ENCODE measurements at places on chromosomes 5 and 9.

GRCh38 chr5:98663521-98663920 is 109.9 kb upstream of the RGMB start:
- no peak for DNase-seq

- DNase-seq = no peak
Observed at GRCh38 chr9:68851657-68852056, 146.6 kb downstream of the PIP5K1B start.

DNA sequence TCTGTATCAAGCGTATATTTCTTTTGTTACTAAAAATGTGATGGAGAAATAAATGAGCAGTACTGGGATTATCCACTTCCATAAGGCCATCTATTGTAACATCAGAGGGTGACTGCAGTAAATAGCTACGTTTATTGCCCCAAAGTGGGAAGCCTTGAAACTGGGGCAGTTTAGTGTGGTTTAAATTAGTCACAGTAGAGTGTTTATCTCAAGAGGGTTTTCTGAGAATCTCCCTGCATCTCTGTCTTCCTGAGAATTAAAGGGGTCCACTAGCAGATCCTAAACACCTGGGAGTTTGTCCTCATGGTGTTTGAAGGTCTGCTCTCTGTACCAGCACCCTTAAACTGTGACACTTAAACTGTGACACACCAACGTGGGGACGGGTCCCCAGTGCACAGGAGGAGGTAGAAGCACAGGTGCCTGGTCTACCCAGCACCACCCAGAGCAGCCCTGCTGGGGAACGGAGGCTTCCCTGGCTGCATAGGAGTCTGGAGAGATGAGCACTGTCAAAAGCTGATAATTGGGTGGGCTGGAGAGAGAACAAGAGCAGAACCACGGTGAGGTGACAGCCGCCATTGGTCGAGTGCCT is 25.2 kb downstream of the PRRC2B start:
- no peak for DNase-seq

DNA sequence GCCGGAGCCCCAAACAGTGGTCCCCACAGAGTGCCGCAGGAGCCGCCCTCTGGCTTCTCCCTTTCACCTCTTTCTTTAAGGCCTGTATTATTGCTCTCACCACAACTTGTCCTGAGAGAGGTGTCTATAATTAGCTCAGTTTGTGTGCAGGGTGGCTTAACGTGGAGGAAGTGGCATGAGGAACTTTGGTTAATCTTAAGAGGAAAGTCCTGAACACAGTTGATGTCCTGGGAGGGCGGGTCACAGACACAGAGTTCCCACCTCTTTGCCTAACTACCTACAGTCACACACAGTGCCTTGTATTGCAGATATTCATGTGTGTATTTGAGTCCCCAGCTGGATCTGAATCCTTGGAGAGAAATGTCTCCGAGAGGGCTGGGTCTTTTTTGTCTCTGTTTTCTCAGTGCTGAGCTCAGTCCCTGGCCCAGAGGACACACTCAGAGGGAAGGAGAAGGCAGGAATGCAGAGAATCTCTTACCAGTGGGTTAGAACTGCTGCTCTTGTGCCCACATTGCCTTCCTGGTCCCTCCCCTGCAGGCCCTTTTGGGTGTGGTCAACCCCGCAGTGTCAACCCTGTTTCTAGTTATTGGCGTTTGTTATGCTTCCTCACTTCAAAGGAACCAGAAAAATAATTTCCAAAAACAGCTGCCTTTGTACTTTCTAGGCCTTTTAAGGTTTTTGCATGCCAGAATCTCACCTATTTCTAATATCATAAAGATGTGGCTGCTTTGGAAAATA is 392.5 kb downstream of the KDM4C start:
- DNase-seq = peak; percentile 59

- DNase-seq = no peak
Observed at GRCh38 chr9:93224591-93224990, 40.7 kb downstream of the WNK2 start.

DNA sequence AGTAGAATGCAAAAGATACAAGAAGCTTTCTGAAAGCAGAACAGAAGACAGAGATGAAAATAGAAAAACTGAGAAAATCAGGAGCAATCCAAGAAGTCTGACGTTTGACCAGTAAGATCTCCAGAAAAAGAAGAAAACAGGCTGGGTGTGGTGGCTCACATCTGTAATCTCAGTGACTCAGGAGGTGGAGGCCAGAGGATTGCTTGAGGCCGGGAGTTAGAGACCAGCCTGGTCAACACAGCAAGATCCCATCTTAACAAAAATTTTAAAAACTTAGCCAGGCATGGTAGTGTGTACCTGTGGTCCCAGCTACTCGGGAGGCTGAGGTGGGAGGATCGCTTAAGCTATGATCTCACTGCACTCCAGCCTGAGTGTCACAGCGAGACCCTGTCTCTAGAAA is 15.9 kb downstream of the RETREG1 start:
- no peak for DNase-seq

GRCh38 chr5:173622183-173623047 is 6.0 kb upstream of the BOD1 start:
- no peak for DNase-seq

- DNase-seq = no peak
Observed at GRCh38 chr5:39420482-39421145, 4.2 kb downstream of the DAB2 start.

DNA sequence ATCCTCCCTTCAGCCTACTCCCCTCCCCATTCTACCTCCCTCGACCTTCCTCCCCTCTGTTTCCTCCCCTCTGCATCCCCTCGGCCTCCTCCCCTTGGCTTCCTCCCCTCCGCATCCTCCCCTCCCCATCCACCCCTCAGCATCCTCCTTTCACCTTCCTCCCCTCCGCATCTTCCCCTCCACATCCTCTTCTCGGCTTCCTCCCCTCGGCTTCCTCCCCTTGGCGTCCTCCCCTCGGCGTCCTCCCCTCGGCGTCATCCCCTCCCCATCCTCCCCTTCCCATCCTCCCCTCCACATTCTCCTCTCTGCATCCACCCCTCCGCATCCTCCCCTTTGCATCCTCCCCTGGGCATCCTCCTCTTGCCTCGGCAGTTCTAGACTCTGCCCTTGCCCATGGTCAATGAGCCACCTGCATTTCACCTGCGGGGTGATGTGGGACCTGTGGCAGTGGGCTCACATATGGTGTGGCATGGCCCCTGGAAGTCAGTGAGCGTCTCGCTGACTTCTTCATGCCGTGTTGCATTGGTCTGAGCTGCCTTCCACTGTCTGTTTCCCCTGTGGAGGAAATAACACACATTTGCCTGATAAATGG is 113.0 kb downstream of the WNK2 start:
- DNase-seq = no peak

- no peak for DNase-seq
Observed at GRCh38 chr9:4334410-4334813, 34.5 kb upstream of the GLIS3 start.

DNA sequence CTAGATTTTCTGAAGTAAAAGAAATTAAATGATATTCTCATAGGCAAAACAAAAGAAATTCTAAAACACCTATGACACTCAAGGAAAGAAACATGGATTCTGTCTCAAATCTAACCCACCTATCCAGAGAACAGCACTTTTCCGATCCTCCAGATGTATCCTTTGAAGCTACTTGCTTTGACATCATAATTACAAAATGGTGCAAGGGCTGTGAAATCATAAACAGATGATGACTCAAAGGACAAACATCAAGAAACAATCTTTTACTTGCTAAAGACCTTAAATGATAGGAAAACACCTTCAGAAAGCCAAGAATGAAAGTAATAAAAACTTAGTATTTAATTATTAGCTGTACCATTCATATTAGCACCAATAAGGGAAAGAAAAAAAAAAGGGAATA is 202.6 kb downstream of the DENND1A start:
- no peak for DNase-seq

GRCh38 chr5:133321833-133322420 is 270.1 kb downstream of the HSPA4 start:
- no peak for DNase-seq

DNA sequence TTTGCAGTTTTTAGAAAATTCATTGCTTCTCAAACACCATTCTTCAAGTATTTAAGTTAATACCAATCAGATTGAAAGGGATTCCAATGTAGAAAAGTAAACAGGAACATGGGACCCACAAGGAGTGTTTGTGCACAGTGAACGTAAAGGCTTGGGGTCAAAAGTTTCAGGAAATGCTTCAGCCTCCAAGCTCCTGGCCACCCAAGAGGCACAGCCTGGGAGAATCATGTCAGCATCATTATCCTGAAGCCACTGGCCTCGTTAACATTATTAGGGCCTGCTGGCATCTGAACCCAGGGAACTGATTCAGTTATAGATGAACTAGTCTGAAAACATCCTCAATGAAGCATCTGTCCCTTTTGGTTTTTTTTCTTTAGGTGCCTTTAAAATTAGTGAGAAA is 122.9 kb downstream of the NXNL2 start:
- no peak for DNase-seq

- DNase-seq = no peak
Observed at GRCh38 chr5:3962113-3962512, 366.5 kb downstream of the IRX1 start.

- peak; percentile 55 for DNase-seq
Observed at GRCh38 chr5:35672995-35673394, 55.3 kb downstream of the SPEF2 start.

DNA sequence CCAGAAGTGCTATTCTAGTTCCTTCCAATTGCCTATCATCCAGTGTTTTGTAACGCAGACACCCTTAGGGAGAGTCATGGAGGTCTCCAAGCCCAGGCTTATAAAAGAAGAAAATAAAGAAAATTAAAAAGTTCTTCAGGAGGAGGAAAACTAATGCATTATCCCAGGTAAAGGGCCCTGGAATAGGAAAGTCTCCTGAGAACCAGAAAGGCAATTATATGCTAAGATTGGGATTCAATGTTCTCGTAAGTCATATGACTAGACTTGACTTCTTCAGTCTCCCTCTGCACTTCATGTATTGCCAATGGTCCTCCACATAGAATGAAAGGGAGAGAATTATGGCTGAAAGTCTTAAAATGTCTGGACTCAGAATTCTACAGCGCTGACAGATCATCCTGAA is 154.4 kb upstream of the STK32A start:
- no peak for DNase-seq

- no peak for DNase-seq
Observed at GRCh38 chr5:137731176-137731575, 4.7 kb downstream of the KLHL3 start.

GRCh38 chr5:166342402-166342801 is 1949.0 kb upstream of the WWC1 start:
- no peak for DNase-seq

- DNase-seq = no peak
Observed at GRCh38 chr5:157045601-157046000, 13.3 kb downstream of the HAVCR1 start.

GRCh38 chr9:87499424-87500017 is 1.9 kb downstream of the DAPK1 start:
- no peak for DNase-seq

GRCh38 chr9:6218099-6218502 is 2.5 kb downstream of the IL33 start:
- DNase-seq = no peak

- DNase-seq = no peak
Observed at GRCh38 chr9:4923580-4924544, 61.2 kb upstream of the JAK2 start.

- no peak for DNase-seq
Observed at GRCh38 chr5:112238473-112238872, 180.6 kb downstream of the EPB41L4A start.

GRCh38 chr9:136078498-136079011 is 16.5 kb downstream of the NACC2 start:
- no peak for DNase-seq

GRCh38 chr5:143708672-143709071 is 103.3 kb upstream of the HMHB1 start:
- DNase-seq = no peak

GRCh38 chr9:15243081-15243480 is 63.9 kb downstream of the TTC39B start:
- DNase-seq = no peak

- DNase-seq = no peak
Observed at GRCh38 chr5:139696167-139696893, 48.2 kb downstream of the CXXC5 start.

DNA sequence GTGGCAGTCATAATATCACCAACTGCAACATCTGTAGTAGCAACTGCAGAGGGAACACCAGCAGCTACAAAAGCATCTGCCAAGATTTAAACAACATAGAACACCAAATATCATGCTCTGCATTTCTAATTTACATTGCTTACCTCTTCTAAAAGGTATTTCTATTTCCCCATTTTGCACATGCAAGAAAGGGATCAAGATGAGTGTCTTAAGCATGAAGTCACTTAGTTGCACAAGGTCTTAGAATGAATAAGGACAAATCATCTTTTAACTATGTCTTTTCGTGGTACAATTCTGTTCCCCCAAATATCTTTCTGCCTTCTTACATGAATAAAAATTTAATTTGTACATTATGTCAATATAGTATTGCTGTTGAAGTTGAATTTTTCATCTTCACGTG is 1746.4 kb downstream of the EFNA5 start:
- DNase-seq = no peak

DNA sequence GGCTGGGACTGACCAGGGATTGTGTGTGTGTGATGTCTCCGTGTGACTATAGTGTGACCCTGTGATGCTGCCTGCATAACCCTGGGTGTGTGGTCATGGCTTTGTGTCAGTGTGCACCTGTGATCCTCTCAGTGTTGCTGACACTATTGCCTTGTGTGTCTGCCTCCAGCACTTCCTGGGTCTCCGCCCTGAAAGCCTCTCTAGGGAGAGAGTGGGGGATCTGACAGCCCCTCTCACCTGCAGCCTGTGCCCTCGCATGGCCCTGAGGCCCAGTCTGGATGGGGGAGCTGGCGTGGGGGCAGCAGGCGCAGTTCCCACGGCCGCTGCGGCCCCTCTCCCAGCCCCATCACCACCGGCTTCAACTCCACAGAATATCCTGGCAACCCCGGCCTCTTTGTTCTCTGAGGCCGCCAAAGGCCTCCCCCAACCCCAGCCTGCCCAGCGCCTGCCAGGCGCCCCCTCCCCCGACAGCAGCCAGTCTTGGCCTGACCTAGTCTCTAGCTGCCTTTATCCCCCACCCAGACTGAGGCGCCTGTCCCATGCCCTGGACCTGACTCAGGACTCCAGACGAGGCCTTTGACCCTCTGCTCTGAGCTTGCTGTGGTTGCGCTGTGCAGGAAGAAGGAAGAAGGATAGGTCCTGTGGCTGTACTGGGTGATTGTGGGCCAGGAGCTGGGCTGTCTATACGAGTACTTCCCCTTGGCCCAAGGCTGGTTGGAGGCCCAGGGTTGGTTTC is 38.7 kb downstream of the CXXC5 start:
- no peak for DNase-seq

DNA sequence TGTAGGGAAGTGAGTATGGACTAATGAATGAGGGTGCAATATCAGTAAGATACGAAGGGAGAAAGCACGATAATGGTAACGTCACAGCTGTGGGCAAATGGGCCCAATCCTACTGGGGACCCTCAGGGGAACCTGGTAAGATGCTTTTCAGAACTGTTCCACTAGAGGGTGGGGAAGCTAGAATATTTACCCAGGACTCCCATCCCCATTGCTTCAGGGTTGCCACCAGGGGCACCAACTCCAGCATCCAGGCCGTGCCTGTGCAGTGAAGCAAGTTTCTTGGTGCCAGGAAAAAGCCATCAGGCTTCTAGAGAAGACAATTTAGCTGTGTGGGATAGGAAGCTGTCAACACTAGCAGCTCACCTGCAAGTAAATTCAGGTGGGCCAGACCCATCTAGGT is 409.3 kb downstream of the AGTPBP1 start:
- DNase-seq = no peak
